ENCODE measurements at places on chromosomes 6 and 20.
A peak's percentile ranks its signal among the peaks of the same experiment; 100 is the strongest.

GRCh38 chr6:45417436-45417835 is 39.7 kb upstream of the SUPT3H start:
- DNase-seq, result no peak

- no peak for DNase-seq
These were observed 77.0 kb upstream of the B3GAT2 start for GRCh38 chr6:71033890-71034289.

- DNase-seq, result no peak
These were observed 8.1 kb upstream of the SALL4 start for GRCh38 chr20:51810155-51811041.

GRCh38 chr20:24004471-24004870 is 15.9 kb upstream of the GGTLC1 start:
- no peak for DNase-seq

- no peak for DNase-seq
These were observed 178.2 kb upstream of the IMPG1 start for GRCh38 chr6:76250666-76251065.

- DNase-seq, result no peak
These were observed 2.9 kb downstream of the FKBP1A start for GRCh38 chr20:1389703-1390580.

DNA sequence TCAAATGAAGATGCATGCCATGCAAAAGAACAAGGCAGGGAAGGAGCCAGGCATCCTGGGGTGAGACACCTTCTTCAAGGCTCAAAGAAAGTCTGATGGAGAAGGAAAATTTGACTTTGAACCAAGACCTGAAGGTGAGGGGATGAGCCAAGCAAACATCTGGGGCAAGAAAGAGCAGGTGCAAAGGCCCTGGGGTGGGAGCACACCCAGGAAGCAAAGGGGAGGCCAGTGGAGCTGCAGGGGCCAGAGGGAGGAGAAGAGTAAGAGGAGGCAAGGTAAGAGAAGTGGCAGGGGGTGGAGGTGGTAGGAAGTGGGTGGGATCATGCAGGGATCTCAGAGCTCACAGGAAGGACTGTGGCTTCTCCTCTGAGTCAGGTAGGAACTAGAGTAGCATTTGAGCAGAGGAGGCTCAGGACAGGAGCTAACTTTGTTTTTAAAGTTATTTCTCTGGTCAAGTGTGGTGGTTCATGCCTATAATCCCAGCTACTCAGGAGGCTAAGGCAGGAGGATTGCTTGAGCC is 49.6 kb downstream of the SLC13A3 start:
- DNase-seq, result no peak

DNA sequence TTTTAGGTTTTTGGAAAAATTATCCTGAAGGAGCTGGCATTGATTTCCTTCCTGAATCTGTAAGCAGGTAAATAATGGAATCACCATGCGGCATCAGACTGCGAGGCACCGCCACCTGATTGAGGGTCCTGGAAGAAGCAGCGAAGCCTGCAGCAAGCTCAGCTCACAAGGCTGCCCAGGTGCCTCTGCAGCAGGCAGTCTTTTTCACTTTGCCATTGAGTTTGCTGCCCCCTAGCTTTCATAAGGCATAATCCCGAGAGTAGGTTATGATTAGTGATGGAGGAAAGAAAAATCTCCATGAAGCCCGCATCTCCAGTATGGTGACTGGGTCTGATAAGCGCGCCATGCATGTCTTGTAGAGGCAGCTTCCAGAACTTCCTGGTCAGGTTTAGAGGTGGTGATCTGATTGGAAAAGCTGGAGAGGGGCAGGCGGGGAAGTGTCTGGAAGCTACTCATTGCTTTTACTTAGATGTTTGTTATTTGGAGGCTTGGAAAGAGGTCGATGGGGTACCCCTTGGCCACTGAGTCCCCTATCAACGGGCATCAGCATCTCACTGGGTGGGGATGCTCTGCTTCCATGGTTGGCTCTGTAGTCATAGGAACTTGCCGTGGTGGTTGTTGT is 26.7 kb downstream of the IYD start:
- DNase-seq, result peak; percentile 66

- DNase-seq, result no peak
These were observed 94.4 kb upstream of the NAA20 start for GRCh38 chr20:19922716-19923115.

GRCh38 chr6:31453259-31453658 is 44.7 kb upstream of the MICB start:
- DNase-seq, result no peak

- no peak for DNase-seq
These were observed 3.2 kb downstream of the CDC40 start for GRCh38 chr6:110183292-110183885.

- no peak for DNase-seq
These were observed 15.7 kb downstream of the FAM8A1 start for GRCh38 chr6:17615794-17616193.

GRCh38 chr20:43536041-43536816 is 22.6 kb upstream of the SGK2 start:
- DNase-seq, result no peak

GRCh38 chr20:39890697-39891096 is 798.3 kb downstream of the MAFB start:
- no peak for DNase-seq

DNA sequence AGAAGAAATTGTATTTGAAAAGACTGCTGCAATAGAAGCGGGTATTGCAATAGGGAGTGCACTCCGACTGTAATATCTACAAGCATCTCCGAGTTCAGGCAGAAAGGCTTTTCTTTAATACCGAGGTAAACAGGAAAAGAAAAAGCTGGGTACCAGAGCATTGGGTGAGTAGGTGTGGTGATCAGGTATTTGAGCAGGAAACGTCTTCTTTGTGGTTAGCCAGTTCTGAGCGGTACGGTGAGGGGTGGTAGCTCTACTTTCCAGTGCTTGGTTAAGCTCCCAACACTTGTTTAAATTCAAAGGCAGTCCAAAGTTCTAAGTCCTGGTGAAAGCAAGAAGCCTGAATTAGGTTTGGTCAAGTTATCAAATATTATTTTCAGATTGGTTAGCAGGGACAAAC is 404.1 kb downstream of the LMBRD1 start:
- DNase-seq, result no peak

GRCh38 chr20:23225407-23226060 is 125.1 kb upstream of the NXT1 start:
- no peak for DNase-seq

GRCh38 chr6:31965700-31966099 is 6.2 kb downstream of the DXO start:
- DNase-seq, result no peak

DNA sequence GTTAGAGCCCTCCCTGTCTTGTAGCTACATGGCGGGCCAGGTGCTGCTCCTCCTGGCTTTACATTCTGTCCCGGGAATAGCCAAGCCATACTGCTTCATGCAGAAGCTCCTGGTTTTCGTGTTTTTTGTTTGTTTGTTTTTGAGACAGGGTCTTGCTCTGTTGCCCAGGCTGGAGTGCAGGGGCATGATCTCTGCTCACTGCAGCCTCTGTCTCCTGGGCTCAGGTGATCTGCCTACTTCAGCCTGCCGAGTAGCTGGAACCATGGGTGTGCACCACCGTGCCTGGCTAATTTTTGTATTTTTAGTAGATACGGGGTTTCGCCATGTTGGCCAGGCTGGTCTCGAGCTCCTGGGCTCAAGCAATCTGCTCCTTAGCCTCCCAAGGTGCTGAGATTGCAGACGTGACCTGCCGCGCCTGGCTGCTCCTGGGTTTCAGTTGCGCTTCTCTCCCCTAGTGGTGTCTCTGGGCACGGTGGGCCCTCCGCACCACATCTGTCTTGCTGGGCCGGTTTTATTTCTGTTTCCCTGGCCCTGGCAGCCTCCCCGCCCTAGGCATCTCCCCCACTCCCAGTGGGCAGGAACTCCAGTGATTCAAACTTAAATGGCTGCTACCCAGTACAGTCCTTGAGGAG is 12.9 kb downstream of the CDYL start:
- no peak for DNase-seq

DNA sequence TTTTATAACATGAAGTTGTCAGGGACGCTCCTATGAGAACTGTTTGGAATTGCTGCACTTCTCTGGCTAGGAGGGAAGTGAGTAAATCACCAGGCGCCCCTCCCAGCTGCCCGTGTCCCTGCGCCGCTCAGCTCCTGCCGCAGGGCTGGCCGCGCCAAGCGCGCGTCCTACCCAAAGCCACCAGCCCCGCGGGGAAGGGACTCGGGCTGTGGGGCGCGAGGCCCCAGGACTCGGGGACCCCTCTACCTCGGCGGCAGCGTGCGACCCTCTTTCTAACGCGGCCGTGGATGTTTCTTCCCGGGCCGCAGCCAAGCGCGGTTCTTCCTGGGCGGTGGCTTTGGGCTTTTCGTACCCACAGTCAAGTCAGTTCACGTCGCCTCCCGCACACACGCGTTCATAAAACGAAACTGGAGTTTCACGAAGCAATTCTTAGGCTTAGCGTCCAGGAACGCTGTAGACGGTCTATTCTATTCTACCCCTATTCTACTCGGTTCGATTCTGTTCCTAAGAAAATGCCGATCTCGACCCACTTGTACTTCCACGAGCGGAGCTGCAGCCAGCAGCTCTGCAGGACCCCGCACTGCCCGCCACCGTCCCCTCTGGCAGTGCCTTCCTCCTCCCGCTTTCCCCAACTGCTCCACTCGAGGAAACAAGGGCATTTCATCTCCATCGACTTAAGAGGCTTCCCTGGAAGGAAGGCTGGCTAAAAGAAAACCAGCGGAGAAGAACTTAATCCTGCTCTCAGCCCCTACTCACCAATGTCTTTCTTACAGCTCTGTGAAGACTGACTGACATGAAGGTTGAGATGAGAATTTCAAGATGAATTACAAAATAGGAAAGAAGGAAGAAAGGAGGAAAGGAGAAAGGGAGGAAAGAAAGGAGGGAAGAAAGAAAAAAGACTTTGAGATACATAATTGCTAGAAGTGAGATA is 15.4 kb downstream of the FOXC1 start:
- DNase-seq, result no peak

GRCh38 chr20:51238675-51239305 is 215.9 kb upstream of the KCNG1 start:
- DNase-seq, result no peak

Data from stimulated activated effector memory CD8-positive, alpha-beta T cell treated with anti-CD3 and anti-CD28 coated beads, Interleukin-12 subunit alpha, Interleukin-12 subunit beta, amount 100 ng/mL, for 72 hours (primary cell).